Fibroblast of skin of left quadriceps (primary cell): ENCODE measurements at places on chromosomes 6 and 20.
A peak's percentile ranks its signal among the peaks of the same experiment; 100 is the strongest.

DNA sequence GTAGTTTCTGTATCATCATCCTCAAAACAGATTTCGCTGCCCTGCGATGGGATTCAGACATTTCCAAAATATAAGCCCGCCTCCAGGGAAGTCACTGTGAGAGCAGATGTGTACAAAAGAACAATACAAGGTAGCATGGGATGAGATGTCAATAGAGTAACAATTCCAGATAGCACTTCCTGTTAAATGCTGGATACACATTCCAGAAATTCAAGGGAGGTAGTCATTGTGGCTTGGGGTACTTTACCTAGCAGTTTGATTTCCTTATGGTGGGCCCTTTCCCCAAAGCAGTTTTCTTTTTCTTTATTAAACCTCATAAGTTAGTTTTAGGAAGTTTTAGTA is 2.5 kb downstream of the RNF217 start:
- DNase-seq, result no peak

- DNase-seq, result no peak
These were observed 110.5 kb downstream of the LRFN2 start for GRCh38 chr6:40476673-40477072.

- no peak for DNase-seq
These were observed 6.5 kb downstream of the DDR1 start for GRCh38 chr6:30890646-30891449.

GRCh38 chr20:62692801-62693523 is 15.7 kb upstream of the NTSR1 start:
- DNase-seq, result no peak

- DNase-seq, result no peak
These were observed 35.8 kb upstream of the SHLD1 start for GRCh38 chr20:5714261-5715041.

GRCh38 chr6:4466261-4466660 is 309.9 kb upstream of the CDYL start:
- DNase-seq, result no peak

DNA sequence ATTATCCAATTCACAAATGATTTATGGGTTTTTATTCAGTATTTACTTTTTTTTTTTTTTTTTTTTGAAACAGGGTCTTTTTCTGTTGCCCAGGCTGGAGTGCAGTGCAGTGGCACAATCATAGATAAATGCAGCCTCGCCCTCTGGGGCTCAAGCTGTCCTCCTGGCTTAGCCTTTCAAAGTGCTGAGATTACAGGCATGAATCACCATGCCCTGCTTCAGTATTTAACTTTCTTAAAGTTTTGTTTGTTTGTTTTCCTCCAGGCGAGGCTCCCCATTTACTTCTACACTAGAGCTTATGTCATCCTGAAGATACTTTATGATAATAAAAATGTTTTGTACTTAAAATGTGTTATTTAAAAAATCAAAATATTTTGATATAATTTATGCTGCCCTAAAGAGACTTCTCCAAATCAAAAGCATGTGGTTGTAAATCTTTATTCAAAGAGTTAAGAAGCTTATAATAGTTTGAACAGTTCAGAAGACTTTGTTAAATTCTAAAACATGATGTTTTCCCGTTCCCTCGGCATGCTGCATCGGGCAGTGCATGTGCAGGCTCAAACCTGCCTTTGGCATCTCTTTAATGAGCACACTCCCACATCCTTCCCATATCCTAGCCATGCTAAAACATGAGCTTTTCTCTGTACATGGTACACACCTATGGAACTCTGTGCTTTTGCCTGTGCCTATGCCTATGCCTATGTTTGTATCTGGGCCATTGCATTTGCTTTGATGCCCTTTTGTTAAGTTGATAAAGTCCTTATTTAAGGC is 11.0 kb downstream of the SMPDL3A start:
- DNase-seq, result no peak

DNA sequence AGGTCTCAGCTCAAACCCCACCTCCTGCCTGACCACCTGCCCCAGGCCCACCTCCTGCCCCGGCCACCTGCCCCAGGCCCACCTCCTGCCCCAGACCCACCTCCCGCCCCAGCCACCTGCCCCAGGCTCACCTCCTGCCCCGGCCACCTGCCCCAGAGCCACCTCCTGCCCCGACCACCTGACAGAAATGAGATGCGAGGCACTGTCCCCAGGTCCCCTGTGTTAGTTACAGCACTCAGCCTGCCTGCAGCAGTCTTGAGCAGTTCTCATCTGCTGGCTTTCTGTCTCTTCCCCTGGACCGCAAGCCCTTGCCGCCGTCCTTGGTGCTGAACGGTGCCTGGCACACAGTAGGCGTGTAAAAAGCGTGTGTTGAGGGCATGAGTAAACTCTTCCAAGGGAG is 79.5 kb downstream of the CDH4 start:
- DNase-seq, result no peak

- no peak for DNase-seq
These were observed 5.7 kb downstream of the OSBPL2 start for GRCh38 chr20:62243906-62244515.

DNA sequence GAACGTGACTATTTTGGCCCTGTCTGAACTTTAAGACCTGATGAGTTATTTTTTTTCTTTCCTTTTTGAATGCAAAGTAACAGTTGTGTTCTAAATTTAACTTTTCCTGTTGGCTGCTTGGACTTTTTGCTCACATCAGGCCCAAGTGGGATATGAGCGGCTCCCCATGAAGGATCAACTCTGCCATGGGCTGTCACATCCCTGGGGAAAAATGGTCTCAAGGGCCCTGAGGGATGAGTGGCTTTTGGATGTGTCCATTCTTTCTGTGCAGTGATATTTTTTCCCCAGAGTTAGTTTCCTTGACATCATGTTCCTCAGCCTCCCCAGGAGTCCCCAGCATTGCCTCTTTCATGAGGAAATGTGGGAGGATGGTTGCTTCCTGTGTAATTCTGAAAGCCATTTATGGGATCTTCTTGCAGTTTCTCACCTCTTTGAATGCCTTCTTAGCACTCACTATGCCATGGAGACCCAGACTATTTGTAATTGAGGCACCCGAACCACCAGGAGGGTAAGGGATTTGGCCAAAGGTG is 92.5 kb downstream of the SLC24A3 start:
- no peak for DNase-seq

DNA sequence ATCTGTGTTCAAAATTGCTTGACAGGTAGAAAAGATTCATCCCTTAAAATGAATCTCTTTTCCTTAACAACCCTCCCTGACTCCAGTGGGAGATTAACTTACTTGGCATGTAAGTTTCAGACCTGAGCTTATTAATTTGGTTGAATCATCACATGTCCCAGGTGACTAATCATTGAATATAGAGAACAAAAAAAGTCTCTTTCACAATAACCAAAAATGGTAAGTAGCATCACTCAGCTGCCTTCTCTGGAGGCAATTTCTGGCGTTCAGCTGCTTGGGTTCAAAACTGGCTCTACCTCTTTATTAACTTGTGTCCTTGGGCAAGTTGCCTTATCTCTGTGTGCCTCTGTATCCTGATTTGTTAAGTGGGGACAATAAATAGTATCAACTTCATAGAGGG is 2.9 kb downstream of the C6orf141 start:
- peak; percentile 27 for DNase-seq

DNA sequence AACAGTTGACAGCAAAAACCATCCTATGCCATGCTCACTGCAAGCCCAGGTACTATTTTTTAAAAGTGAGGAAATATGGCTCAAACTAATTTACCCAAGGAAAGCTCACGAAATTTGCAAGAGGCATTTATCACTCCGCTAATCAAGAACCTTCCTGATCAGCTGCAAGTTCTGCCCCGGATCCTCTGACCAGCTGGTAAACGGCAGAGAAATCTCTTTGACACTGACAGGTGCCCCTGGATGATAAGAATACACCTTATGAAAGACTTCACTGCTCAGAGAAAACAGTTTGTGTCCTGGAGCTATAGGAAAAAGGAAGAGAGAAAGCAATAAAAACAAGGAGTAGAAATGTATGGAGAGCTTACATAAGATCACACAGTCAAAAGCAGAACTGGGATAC is 6.4 kb downstream of the CNKSR3 start:
- no peak for DNase-seq

- DNase-seq, result no peak
These were observed 48.4 kb downstream of the LRP11 start for GRCh38 chr6:149815788-149816187.

DNA sequence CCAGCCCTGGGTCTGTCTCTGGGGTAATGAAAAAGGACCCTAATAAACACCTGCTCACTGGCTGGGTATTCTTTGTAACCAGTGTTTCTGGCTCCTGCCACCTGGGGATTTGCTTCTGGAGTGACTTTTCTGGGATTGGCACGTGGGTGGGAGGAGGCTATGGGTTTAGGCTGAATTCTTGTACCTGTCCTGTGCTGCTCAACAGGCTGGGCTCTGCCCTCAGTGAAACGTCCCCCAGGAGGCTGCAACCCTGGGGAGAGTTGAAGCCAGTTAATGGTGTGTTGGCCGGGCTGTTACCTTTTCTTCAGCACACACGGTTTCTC is 6.8 kb downstream of the NPBWR2 start:
- DNase-seq, result no peak

GRCh38 chr6:100271625-100272024 is 193.1 kb downstream of the SIM1 start:
- DNase-seq, result no peak

- DNase-seq, result no peak
These were observed 2.2 kb downstream of the UBR2 start for GRCh38 chr6:42565823-42566613.

DNA sequence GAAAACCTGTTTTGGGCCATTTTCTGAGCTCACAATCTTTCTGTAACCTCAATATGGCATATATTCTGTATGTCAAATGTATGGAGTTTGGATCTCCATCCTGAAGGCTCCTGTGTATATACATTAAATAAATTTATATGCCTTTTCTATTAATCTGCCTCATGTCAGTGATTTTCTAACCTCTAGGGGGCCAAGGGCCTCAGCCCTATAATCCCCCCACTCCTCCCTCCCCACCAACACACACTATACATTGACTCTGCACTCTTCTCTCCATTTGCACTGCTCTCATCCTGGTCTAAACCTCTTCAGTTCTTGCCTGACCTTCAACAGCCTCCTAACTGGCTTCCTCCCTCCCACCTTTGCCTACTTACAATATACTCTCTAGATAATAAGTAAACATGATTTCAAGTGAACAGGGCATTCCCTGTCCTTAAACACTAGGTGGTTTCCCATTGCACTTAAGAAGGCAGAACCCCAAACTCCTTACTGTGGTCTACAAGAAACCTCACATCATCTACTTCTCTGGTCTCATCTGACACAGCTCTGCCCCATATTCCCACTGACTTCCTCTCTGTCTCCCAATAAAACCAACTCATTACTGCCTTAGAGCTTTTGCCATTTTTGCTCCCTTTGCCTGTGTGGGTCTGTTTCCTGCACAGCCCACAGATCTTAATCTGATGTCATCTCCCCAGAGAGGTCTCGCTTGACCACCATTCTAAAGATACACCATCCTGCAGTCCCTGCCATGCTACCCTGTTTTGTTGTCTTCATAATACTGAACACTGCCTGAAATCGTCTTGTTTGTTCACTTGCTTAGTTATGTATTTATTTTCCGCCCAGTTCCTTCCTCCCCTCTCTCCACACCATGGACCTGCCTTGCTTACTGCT is 213.7 kb downstream of the SYNE1 start:
- no peak for DNase-seq

DNA sequence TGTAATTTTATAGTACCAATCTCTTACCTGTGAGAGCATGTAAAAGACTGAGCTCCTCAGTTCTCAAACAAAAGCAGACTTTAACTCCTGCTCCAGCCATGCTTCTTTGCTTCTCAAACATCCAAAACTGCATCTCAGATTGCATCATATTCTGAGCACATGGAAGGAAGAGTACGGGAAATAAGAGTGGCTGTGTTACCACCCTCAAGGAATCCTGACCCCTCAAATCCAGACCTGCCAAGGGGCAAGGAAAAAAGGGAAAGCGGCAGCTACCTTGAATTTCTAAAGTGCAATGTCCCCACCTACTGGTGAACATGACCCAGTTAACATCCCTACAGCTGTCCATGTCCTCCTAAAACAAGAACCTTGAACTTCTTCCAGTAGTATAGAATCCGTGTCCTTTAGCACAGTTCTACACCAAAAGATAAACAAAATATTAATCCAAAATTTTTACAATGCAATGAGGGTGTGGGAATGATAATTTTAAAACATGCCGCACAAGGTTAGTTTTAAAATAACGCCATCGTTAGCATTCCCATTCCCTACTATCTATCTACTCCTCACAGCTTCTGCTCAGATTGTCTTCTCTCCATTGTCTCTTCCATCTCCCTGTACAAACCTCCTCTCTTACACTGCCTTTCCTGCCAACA is 34.1 kb upstream of the HLA-DQB1 start:
- DNase-seq, result peak; percentile 27

DNA sequence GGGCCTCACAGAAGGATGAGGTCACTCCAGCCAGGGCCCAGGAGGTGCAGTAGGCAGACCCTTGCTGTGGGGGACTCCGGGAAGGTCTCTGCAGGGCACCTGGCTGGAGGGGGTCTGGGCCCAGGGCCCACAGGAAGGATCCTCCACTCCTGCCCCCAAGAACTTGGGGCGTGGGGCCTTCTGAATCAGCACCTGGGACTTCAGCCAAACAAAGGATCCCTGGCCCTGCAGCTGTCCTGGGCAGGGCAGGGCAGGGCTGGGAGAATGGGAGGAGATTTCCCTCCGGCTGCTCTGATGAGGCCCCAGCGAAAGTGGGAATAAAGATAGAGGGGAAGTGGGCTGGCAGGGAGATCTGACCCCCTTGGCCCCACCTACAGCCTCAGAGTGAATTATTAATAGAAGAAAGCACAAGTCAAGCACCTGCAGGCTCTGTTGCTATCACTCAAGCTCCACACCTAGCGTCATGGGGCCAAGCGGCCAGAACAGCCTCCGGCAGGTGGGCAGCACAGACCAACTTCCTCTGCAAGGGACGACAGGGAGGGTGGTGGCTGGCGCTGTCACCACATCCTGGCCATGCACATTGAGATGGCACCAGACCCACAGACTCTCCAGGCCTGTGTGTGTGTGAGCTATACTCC is 61.6 kb upstream of the MRPS10 start:
- no peak for DNase-seq

- no peak for DNase-seq
These were observed at the start of gene NKX2-4 for GRCh38 chr20:21397341-21398108. TSS of gene NKX2-4 (minus strand) at chr20:21397526. CDS start at chr20:21397399, 127 bp downstream.

DNA sequence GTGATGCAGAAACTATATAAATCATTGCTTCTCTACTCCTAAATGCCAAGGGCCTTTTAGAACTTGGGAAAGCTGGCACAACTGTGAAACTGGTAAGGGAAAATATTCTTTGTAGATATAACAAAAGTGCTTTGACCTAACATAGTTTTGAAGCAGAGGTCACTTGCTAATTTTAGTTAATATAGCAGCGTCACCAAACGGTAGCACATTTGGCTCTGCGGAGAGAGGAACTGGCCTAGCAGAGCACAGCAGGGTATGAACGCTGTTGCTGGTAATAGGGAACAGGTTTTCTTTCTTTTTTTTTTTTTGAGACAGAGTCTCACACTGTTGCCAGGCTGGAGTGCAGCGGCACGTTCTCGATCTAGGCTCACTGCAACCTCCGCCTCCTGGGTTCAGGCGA is 67.4 kb downstream of the ECT2L start:
- DNase-seq, result no peak

DNA sequence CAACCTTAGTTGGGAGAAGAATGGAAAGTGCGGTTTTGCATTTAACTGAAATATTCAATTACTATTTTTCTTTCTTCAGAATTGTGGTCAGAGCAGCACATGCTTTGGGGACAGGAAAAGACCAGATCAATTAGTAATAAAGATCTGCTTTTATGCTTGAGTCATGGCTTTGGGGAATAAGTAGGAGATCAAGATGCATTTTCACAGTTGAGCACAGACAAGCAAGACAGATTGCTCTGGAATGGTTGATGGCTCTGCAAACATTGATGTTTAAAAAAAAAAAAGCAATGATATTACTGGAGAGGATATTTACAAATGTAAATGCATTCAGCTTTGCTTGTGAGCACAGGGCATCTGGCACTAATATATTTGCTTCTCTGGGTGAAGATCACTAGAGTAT is 224.4 kb upstream of the SASH1 start:
- no peak for DNase-seq
